Temporal lobe (tissue), 4 donors: ENCODE measurements at places on chromosomes 2 and 18. TPM values are rescaled to one million over a fixed set of nuclear protein-coding genes. Genes with fewer than 3 reads are reported as not detected.

Gene GALNT5
- total RNA-seq: under 0.01 TPM

Gene KCNK3
- 4.2 TPM for total RNA-seq

Gene CD8B
- total RNA-seq: 0.25 TPM

Gene RGPD3
- total RNA-seq: 0.98 TPM

Gene DLGAP1
- total RNA-seq: 77.2 TPM

Gene MEIS1
- total RNA-seq: 11.1 TPM

Gene TWIST2
- total RNA-seq: 0.25 TPM

Gene ITGB6
- not detected for total RNA-seq
